ENCODE measurements at places on chromosomes 11 and 22.

GRCh38 chr22:29956680-29957079, 73.7 kb downstream of the MTMR3 start:
- no peak for DNase-seq

DNA sequence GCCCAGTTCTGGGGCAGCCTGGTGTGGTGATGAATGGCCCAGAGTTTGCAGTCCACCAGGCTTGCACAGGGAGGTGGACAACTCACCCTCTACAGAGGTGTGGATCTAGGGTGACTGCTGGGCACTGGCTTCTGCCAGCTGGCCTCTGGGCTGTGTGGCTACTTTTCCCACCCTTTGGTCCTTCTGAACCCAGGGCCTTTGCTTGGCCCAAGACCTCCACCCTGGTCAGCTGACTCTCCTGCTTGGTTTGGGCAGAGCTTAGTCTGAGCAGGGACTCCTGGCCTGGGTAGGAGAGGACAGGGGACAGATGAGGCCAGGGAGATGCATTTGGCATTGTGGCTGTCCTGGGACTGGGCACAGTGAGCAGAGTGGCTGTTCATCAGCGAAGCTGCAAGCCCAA, 83.0 kb upstream of the SHANK2 start:
- no peak for DNase-seq

GRCh38 chr22:29479417-29480261, at the start of gene NEFH:
TSS of gene NEFH (plus strand) at chr22:29480218. CDS start at chr22:29480263, 45 bp downstream.
- DNase-seq = peak; percentile 11

DNA sequence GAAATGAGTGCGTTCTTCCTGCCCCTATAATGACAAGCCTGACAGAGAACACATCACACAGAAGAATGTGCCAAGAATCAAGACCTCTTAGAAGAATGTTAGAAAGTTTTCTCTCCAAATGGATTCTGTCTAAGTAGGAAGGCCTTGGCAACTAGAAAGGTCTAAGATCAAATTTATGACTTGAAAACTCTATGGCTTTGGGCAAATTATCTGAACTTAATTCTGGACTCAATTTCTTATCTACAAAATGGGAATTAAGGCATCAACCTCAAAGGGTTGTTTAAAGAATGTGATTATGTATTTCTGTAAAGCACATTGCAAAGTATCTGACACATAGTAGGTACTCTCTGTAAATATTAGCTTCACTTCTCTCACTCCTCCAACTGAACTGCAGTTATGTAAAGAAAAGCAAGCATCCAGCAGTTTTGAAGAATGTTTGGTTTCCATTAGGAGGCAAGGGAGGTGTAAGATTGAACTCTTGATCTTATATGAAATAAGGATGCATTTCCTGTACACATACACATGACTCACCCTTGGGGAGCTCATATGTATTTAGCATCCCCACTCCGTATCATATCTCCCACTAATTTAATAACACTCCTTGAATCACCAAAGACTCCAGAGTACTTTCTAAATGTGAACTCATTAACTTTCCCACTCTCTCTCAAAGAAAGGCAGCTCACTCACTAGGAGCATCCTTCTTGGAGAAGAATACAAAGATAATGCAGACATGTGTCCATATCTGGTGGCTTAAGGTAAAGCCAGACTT, 77.6 kb downstream of the ETS1 start:
- DNase-seq = no peak

DNA sequence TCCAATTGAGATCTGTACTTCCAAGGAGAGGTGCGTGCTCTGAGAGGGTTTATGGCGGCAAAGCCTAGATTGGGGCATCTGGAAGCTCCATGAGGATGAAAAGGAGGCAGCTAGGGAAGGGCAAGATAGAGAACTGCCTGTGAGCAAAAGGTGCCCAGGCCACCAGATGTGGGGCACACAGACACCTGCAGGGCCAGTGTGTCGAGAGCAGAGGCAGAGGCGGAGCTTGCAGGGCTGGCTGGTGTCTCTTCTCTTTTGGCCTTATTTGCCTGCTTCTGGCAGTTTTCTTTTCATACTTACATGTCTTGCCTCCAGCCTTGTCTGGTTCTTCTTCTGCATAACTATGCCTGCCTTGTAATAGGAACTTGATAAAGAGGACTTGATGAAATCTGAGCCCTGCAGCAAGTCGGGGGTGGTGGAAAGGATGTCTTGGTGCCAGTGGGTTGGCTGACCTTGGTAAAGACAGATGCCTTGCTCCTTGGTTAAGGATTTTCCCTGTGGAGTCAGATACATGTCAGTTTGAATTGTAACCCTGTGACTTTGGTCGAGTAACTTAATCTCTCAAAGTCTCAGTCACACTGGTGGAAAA, 680.3 kb downstream of the NTM start:
- no peak for DNase-seq

GRCh38 chr11:130051082-130051481, 18.6 kb upstream of the APLP2 start:
- no peak for DNase-seq

DNA sequence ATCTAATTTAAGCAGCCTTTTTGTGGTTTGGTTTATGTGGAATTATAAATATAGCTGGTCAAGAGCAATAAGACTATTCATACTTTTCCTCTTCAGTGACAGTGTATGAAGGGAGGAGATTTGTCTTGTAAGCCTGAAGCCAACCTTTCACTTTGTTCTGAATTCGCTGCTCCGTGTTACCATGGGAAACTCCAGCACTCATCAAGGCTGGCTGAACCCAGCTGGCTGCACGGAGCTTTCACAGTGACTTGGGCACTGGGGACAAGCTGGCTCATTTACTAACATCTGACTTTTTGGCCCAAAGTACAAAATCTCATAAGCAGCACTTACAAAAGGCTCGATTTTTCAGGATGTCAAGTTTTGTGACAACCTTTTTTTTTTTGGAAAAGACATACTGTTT, 120.4 kb upstream of the GRIA4 start:
- DNase-seq = peak; percentile 17
